Bronchial epithelial cell (primary cell): ENCODE measurements at places on chromosomes 11 and 22.

DNA sequence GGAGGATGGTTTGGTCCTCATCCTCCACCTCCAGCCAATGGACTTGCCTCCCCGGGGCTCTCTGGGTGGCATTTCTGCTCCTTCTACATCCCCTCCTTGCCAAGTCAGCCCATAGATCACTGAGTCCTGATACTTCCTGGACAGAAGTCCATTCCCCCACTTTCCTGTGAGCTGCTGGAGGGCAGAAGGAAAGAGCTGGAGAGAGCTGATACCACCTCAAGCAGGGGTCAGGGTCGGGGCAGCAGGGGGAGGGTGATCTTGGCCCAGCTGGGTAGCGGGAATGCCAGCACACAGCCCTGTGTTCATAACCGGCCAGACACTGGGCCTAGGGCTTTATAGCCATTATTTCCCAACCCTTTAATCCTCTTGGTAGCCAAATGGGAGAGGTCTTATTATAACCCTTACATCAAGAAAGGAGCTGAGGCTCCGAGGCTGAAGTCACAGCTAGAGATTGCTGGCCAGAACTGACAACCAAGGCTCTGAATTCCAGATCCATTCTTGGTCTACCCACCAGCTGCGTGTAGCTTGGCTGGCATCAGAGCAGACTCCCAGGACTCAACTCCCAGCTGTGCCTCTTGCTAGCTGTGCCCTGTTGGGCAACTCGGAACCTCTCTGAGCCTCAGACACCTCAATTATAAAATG lies 39.9 kb downstream of the CD6 start:
- no peak for DNase-seq

DNA sequence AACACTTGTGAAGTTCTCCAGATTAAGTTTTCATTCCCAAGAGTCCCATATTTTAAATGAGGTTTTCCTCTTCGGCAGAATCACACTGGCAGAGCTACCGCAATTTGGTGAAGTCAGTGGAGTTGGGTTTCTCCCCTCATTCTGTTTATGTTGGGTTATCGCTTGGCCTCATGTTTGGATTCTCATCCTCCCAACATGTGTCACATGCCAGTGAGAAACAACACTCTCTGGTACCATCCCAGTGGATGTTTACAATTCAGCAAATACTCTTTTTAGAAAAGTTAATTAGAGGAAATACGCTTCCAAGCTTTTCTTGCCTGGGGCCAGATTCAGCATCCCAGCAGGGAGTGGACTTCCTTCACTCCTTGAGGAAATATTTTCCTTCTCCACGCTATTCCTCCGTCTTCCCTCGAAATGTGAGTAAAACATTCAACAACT lies 2.1 kb downstream of the PAMR1 start:
- no peak for DNase-seq

DNA sequence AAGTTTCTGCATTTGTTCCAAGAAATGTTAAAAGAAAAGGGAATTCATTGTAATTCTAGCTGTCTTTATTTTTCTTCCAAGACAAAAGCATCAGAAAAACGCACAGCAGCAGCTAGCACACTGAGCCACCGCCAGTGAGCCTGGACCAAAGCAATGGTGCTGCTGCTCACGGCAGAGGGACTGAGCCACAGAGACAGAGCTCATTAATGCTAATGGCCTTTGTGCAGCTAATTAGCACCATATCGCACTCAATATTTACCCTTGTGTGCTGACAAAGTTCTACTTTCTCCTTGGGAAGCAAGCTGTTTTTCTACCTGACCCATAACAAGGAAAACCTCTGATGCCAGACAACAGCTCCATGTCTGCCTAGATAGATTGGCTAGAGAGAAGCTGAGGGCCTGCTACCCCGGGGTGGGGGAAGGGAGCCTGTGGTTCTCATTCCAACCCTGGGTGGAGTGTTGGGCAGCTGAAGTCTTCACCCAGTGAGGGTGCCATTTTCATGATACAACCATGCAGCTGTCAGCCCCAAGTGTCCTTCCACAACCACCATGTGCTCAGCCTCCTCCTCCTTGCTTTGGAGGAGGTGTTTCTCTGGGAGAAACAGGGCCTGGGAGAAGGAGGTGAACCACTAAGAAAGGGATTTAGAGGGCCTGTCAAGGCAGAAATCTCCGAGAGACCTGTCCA lies 131.1 kb upstream of the NCAM1 start:
- no peak for DNase-seq

GRCh38 chr22:17753401-17753989 lies 20.8 kb downstream of the BID start:
- DNase-seq, result no peak

DNA sequence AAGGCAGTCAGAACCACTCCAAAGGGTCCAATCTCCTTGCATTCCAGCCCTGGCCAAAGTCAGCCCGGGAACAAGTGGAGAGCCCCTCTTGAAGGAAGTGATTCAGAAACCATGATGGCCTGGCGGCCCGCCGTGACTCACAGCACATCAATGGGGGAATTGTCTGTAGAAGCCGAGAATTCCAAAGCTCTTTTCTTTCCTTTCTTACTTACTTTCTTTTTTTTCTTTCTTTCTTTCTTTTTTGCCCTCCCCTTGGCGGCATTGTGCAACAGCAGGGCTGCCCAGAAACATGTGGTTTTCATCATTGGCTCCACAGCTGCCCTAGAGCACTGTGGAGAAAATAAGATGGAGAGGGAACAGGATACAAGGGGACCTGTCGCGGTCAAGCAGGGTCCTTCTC lies 140.2 kb upstream of the TIMP3 start:
- peak; percentile 49 for DNase-seq

DNA sequence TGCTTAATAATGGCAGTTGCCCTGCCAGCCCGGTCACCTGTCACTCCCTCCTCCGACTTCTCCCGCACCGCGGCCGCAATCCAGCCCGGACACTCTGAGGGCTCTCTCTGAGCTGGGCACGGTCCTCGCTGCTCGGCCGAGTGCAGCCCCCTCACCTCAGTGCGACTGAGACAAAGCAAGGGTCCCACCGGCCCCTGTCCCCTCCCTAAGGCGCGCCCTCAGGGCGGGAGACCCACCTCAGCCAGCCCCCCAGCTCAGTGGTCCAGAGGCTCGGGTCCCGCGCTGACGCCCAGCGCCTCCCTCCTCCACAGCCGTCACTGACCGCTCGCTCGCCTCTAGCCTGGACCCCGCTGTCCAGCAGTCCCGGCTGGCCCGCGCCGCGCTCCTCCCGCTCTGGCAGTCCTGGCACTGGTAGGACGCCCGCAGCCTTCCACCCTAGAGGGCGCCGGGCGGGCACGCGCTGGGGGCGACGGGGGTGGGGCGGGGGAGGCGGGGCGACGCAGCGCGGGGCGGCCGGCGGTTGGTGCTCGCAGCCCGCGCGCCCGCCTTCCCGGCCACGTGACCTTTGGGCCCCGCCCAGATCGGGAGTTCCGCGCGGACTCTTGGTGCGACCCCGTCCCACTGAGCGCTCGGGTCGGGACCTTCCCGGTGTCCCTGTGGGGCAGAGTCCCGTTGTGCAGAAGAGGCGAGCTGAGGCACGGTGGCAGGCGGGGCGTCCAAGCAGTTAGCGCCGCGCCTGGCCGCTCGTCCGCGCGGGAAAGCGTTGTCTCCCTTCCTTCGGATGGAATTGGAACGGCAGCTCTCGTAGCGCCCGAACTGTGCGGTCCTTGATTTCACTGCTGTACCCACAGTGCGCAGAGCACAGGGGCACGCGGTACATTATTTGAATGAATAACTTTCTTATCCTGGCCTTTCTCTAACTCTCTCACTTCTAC lies 7.8 kb upstream of the L3MBTL2 start:
- peak; percentile 32 for DNase-seq

- DNase-seq, result peak; percentile 71
Measured at GRCh38 chr11:128244871-128245270, 342.5 kb downstream of the ETS1 start.

GRCh38 chr11:104390651-104391050 lies 226.7 kb upstream of the PDGFD start:
- DNase-seq, result no peak

GRCh38 chr11:130783323-130783722 lies 133.0 kb downstream of the SNX19 start:
- no peak for DNase-seq

- DNase-seq, result no peak
Measured at GRCh38 chr22:29275167-29275566, 7.1 kb downstream of the EWSR1 start.

- DNase-seq, result no peak
Measured at GRCh38 chr11:66878474-66878873, 21.6 kb downstream of the LRFN4 start.

DNA sequence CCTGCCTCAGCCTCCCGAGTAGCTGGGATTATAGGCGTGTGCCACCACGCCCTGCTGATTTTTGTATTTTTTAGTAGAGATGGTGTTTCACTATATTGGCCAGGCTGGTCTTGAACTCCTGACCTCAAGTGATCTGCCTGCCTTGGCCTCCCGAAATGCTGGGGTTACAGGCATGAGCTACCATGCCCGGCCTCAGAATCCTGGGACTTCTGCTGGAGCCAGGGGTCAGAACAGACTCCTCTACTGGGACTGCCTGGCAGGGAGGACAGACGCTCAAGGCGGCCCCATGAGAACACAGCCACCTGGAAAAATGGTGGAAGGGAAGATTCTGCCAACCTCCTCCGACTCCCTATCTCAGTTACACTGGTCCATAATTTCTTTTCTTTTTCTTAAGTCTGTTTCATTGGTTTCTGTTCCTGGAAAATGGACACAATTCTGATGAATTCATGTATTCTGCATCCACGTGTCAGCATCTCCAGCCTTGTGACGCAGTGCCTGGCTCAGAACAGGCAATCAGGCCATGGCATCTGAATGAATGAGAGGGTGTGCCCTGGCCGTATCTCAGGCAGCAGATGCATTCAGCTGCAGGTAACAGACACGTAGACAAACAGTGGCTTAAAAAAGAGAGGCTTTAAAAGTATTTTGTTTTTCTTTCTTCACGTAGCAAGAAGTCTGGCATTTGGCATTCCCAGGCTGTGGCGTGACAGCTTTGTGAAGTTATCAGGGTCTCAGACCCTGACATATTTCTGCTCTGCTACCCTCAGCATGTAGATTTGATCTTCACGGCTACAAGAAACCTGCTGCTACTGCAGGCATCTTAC lies 4.8 kb downstream of the SMIM38 start:
- DNase-seq, result no peak

DNA sequence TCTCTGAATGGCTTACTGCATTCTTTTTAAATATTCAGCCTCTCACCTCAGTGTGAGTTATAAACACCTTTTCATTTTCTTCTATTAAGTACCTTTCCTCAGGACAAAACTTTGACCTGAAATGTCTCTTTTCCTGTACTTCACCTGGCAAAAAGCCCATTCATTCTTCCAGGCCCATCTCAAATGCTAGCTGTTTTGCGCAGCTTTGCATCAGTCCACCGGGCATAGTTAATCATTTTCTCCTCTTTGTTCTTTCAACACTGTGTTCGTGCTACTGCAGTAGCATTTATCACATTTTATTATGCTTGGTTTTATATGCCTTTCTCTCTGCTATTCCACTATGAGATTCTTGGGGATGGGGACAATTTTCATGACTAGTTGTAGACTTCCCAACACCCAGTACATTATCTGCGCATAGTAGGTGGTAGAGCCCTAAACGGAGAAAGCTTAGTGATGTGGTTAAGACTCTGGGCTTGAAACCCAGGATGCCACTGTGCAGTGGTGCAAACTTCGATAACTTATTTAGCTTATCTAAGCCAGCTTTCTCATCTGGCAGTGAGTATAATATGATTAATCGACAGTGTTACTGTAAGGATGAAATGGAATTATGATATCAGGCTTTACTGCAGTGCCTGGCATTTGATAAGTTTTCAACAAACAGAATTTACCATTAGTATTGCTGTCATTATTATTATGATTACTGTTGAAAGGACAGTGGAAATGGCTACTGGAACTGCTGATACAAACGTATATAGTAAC lies 695.7 kb downstream of the NELL1 start:
- no peak for DNase-seq

DNA sequence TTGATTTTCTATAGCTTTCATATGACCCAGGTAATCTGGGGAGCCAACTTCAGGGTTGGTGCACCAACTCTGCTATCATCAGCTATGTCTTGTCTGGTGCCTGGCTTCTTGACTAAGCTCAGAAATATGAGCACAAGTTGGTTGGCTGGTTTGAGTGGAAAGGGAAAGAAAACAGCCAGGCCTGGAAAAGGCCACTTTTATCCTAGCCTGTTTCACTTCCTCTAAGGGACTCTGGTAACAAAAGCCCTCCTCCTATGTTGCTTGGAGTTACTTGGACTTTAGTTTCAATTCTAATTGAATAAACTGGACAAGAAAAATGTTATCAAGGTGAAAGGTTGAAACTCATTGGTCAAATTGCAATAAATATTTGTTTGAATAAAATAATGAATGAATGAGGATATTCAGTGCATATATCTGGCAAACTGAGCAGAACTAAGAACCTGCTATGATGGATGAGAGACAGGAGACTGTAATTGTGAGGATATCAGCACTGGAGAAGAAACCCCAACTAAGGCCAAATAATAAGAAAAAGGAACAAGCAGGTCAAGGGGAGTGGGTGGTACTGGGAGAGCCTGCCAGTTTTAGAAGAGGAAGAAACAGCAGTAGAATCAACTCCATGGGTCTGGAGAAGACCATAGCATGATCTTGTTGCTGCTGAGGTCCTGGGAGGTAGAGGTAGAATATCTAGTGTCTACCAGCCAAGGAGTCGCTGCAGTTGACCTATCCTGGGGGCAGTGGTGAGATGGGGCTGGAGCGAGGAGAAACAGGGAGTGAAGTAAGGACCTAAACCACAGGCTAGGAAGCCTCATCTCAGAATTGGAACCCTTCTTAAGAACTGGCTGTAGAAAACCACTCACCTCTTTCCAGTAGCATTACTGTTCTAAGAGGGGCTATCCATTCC lies 8.2 kb downstream of the ROBO4 start:
- no peak for DNase-seq

- no peak for DNase-seq
Measured at GRCh38 chr11:86874304-86875056, 74.1 kb downstream of the PRSS23 start.

GRCh38 chr11:6656936-6657335 lies 1.3 kb upstream of the DCHS1 start:
- DNase-seq, result no peak

DNA sequence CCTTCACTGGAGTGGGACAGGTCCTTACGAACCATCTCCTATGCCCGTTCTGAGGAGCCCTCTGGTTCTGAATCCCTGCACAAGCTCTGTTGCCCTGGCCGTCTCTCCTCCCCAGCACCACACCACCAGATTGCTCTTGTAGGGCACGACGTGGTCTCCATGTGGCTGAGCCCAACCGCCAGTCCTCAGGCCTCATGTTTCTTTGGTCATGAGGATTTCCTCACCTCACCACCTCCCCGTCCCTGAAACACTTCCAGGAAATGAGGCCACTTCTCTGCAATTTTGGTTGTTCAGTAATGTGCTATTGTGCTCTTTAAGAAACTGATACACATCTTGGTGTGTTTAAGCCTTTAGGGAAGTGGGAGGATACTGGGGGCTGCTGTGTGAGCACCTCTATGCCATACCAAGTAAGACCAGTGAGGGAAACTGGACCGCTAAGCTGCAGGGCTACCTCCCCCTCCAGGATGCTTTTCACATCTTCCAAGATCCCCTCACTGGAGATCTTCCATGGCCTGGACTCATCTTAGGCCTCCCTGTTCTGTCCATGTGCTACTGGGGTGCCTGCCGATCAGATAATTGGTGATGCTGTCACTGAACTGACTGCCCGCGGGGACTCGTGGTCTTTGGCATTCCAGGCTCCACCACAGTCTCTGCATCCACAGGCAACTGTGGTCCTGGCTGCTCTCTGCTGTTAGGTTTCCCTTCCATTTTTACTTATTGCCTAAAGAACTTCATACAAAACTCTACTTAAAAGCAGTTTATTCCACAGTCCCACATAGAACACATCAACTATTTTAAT lies 21.9 kb downstream of the DRICH1 start:
- DNase-seq, result no peak
